HuH-7.5 (cell line): ENCODE measurements at places on chromosomes 2 and 18.
A peak's percentile ranks its signal among the peaks of the same experiment; 100 is the strongest.

- DNase-seq = no peak
Measured at GRCh38 chr2:189163889-189164288, 15.7 kb downstream of the COL5A2 start.

DNA sequence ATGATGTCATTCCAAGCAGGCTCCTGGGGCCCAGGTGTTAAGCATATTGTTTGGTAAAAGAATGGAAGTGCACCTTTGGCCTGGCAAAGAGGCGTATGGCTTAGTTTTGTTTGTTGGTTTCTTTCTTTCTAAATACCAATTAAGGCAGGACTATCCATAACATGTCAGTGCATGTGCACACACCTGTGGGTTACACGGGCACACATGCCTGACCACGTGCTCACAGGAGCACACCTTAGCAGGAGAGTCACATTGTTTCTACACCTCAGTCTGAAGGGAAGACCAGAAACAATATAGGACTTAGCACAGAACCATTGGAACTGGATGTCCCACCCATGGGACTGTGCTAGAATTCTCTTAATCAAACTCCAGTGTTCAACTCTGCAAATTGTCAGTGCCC, 127.8 kb downstream of the FBXO15 start:
- no peak for DNase-seq

DNA sequence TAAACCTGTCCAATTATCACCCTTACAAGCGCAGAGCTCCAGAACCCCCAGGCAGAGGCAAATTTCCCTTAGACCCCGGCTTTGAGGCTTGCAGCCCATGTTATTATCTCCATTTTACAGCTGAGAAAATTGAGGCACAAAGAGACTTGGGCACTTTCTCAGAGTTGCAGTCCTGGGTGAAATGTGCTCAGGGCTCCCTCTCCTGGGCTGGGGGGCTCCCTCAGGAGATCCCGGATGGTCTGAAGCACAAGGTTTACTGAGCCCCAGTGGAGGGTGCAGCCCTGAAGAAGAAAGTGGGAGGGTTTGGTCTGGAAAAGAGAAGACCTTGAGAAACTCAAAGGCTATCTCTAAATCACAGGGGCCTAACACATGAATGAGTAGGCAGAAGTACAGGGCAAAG, 156.6 kb downstream of the CYRIA start:
- DNase-seq = no peak

- DNase-seq = no peak
Measured at GRCh38 chr2:31411771-31412170, 2.8 kb downstream of the XDH start.

DNA sequence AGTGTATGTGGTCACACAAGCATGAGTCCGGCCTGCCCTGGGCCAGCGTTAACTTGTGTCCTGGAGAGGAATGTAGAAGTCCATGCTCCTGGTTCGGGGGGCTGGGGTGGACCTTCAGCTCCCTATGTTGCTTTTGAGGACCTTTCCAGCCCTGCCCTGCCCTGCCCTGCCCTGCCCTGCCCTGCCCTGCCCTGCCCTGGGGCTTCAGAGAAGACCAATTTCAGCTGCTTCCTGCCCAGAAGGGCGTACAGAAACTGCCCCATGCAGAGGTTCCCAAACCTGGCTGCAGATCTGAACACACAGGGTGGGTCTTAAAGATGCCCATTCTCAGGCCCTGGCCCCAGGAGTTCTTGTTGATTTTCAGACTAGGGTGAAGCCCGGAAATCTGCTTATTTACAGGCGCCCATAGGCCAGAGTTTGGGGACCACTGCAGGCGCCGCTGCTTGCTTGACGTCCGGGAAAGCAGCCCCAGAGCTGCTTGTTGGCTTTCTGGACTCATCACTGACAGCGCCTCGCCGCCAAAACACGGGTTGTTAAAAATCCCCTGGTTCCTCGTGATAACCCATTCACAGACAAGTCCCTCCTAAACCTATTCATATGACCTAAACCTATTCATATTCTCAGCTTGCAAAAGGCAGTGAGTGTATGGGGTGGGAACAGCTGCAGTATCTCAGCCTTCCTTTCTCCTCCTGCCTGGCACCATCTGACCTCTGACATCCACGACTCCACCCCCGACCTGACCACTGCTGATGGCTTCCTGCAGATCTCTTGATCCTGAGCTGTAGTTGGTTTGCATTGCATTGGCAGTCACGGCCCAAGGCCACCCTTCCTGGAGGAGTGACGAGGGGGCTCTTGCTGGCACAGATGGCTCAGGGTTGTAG, 198.3 kb downstream of the GLI2 start:
- DNase-seq = no peak

- no peak for DNase-seq
Measured at GRCh38 chr2:95060446-95061118, 35.1 kb downstream of the MAL start.

DNA sequence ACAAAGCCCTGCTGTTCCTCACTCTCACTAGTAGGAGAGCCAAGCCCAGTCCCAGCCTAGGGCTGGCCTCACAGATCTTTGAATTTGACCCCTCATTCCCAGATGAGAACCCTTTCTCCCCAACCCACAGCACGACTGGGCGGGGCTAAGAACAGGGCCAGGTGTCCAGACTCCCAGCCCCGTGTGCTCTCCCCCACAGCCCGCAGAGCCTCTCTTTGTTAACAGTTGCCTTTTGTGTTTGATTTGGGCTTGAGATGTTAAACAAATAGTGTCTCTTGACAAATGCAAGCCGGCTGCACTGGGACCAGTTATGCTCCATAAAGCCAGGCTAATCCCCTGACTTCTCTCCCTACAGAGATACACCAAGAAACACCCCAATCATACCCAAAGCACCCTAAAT, 4.7 kb upstream of the KCNK3 start:
- no peak for DNase-seq

GRCh38 chr2:172991031-172991430, 84.6 kb upstream of the MAP3K20 start:
- no peak for DNase-seq

DNA sequence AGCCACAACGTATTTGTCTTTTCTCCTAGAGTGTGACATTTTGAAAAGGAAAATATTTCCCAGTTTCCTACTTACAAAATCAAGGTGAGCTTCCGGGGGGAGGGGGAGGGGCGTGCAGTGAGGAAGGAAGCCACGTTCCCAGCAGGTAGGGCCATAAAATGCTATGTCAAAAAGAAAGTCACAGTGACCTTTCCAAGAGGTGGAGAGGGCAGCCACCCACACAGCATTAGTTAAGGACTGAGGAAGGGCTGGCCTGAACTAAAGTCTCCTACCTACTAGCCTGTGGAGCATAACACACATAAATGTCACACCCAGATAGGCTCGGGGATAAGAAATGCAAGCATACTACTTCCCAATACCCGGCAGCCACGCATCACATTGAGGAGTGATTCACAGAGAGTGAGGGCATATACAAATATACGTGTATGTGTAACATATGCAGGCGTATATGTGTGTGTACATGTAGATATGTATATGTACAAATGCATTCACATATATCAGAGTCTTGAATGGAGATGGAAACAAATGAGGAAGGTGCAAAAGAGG, 191.1 kb downstream of the STK39 start:
- DNase-seq = no peak

DNA sequence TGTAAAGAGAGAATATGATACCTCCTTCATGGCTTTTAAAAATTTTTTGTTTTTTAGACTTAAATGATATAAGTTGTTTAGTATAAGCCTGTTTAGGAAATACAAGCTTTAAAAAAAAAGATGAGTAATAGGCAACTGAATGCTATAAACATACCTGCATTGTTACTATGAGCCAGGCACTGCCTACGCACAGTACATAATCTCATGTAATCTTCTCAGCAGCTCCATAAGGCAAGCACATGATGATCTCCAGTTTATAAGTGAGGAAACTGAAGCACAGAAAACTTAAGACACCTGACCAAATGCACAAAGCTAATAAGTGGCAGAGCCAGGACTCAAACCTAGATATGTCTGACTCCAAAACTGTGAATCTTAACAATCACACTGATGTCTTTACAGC, 156.3 kb upstream of the SLC1A4 start:
- no peak for DNase-seq

DNA sequence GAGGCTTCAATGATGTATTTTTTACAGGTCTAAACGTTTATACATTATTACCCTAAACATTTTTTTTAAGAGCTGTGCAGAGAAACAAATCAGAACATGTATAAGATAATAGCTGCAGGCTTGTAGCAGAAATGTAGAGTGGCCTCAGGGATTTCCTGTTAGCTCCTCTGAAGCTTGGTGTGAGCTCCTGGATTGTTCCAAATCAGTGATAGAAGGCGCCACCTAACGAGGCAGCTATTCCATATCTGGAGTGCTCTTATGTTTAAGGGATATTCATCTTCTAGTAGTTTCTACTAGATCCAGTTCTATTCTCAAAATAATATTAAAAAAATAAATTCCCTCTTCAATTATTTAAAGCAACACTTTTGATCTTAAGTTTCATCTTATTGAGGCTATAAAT, 93.1 kb downstream of the LRP1B start:
- DNase-seq = no peak

GRCh38 chr18:80204142-80204541, 43.2 kb downstream of the PARD6G start:
- no peak for DNase-seq

GRCh38 chr18:24913507-24914170, 438.3 kb downstream of the ZNF521 start:
- DNase-seq = no peak

- DNase-seq = no peak
Measured at GRCh38 chr2:86035883-86036668, 69.6 kb downstream of the POLR1A start.

- DNase-seq = no peak
Measured at GRCh38 chr2:64978514-64979268, 10.5 kb upstream of the SLC1A4 start.

DNA sequence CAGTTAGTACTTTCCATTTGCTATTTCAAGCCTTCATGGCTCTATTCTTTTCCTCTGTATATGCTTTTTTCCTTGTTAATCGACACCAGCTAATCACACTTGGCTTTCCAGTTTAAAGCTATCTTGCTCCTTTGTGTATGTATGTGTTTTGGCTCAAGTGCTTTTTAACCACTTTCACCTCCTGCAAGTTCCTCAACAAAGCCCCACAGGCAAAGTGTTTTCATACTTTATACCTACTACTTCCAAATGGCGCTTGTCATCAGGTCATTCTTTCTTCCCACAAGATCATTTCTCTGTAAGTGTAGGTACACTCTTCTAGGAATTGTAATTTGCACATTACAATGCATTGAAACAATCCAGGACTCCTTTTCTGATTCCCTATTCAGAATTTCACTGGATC, 64.0 kb upstream of the FIGN start:
- DNase-seq = no peak

GRCh38 chr18:58045242-58046092, 1.4 kb downstream of the NEDD4L start:
- DNase-seq = no peak

GRCh38 chr2:228118940-228119339, 62.5 kb downstream of the SPHKAP start:
- DNase-seq = no peak

- DNase-seq = no peak
Measured at GRCh38 chr2:62229082-62229605, 33.2 kb downstream of the B3GNT2 start.

GRCh38 chr2:17912266-17912691, 33.8 kb downstream of the KCNS3 start:
- no peak for DNase-seq

- DNase-seq = no peak
Measured at GRCh38 chr18:75240433-75240832, 29.8 kb downstream of the TSHZ1 start.

DNA sequence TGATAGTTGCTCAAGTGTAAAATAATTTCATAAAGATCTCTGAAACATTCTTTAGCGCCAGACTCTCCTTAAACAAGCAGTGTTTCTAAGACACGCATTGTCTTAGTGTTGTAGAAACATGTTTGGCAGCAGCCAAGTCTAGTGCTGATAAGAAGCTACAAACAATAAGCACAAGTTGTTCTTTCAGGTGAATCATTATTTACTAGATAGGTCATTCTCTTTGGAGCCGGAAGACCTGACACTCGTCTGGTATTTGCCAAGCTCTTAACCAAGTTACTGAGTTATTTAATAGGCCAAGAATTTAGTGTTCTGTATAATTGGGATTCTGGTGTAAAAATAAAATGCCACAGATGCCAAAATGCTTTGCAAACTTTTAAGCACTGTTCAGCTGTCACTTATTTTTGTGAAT, 852.1 kb downstream of the CPS1 start:
- peak; percentile 9 for DNase-seq

DNA sequence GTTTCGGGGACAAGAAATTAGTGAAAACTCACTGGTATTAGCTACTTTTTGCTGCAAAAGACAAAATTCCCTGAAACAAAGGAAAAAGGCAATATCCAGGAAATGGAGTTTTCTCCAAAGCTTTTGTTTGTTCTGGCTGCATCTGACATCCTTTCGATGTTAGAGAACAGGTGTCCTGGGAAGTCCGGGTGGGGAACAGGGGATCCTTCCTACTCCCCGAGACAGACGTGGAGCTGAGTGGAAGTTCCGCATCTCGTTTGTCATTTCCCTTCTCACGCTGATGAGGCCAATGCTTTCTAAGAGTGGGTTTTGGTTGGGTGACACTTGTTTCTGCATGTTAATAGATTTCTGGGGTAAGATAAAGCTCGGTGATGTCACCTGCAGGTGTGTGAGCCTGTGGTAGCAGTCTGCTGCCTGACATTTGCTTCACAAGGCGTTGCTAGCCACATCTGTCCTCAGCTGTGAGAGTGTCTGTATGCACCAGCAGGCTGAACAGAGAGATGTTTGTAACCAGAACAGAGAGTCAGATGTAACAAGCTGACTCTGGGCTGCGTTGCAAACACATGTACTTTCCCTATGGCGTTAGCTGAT, 125.9 kb downstream of the ACOXL start:
- DNase-seq = no peak

DNA sequence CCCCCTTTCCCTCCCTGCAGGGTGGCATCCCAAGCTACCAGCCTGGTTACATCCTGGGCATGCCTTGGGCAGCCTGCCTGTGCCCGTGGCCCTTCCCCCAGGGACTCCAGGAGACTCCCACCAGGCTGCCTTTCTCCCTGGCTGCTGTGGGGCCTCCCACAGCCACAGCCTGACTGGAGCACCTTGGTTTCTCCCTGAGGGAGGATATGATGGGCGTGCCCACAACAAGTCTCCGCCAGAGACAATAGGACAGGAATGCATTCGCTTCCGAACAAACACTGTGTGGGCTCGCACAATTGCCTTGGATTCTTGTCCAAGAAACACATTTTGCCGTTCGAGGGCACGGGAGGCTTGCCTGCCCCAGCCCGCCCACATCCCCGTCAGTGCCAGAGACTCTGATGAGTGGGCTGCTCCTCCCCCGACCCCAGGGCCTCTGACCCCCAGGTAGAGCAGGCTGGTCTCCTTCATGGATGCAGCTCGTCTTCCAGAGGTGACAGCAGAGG, 102.1 kb downstream of the SMAD7 start:
- no peak for DNase-seq

DNA sequence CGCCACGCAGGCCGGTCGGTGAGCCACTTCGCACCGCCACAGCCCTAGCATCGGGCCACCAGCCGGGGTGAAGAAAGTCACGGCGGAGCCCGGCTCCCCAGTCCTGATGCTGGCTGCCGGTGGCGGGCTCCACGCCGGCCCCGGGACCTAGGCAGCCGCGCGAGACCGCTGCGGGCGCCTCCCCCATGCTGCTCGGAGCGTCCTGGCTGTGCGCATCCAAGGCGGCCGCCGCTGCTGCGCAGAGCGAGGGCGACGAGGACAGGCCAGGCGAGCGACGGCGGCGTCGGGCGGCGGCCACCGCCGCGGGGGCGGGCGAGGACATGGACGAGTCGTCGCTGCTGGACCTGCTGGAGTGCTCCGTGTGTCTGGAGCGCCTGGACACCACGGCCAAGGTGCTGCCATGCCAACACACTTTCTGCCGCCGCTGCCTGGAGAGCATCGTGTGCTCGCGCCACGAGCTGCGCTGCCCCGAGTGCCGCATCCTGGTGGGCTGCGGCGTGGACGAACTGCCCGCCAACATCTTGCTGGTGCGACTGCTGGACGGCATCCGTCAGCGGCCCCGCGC, 433 bp downstream of the SH3RF3 start:
- no peak for DNase-seq
